Lung (tissue), 17 donors: ENCODE measurements at places on chromosomes 2 and 18. TPM values are rescaled to one million over a fixed set of nuclear protein-coding genes. Genes with fewer than 3 reads are reported as not detected.

The UGT1A10 gene
- total RNA-seq: not detected

The MAPK4 gene
- total RNA-seq: 2.6 TPM

The NYAP2 gene
- total RNA-seq: 1.6 TPM

The HSPE1 gene
- 64.6 TPM for total RNA-seq

The RGPD3 gene
- total RNA-seq: 0.09 TPM

The ANKRD30B gene
- total RNA-seq: not detected
